ENCODE measurements at places on chromosomes 3 and 15. TPM values are rescaled to one million over a fixed set of nuclear protein-coding genes. Genes with fewer than 3 reads are reported as not detected.

DNA sequence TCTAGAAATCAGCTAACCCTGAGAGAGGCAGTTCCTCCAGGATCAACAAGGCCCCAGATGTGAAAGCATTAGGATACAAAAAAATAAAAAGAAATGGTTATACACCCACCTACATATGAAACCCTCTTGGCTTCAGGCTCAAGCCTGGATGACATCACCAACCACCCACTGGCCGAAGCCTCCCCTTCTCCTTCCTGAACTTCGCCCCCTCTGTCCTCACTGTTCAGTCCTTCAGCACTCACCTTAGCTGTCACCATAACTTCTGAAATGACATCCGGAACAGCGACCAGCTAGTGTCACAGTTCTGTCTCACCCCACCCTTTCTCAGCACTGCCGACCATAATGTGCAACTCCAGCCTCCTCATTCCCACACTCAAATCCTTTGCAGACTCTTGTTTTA, 98.7 kb downstream of the PLCH1 start:
- DNase-seq, result peak; percentile 59

- no peak for DNase-seq
These were observed 42.8 kb downstream of the MAP2K1 start for GRCh38 chr15:66429546-66429945.

- DNase-seq, result no peak
These were observed 31.4 kb downstream of the ARIH2 start for GRCh38 chr3:48950051-48950450.

DLG1 gene
- 128 TPM for total RNA-seq

- no peak for DNase-seq
These were observed 69.0 kb downstream of the RFX7 start for GRCh38 chr15:56174649-56175048.

GRCh38 chr3:120469440-120469839, 18.6 kb upstream of the FSTL1 start:
- DNase-seq, result peak; percentile 59

SENP2 gene
- 34.8 TPM for total RNA-seq

DNA sequence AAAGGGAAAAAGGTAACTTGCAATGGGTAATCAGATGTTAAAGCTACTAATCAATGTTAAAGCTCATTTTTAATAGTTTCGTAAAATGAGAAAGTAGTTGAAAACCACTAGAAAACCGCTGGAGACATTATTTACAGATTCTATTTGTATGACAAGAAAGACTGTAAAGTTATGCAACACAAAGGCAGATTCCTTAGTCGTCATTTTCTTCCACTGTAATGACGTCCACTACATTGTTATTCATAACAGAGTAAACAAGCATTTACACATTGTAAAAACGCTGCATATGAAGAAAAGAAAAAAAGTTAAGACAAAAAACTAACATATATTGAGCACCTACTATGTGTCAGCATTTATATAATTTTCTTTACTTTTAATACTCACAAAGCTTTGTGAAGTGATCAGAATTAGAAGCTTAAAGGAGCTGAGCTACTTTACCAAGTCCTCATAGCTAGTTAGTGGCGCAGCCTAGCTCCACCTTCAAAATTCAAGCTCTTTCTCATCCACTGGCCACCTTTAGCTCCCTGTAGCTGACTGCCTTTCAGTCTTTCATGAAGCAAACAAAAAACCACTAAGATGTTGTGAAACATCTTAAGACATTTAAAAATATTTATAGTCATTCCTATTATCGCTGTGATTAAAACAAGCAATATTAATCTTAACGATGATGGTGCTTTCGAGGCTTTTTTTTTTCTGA, 100.1 kb upstream of the CDIN1 start:
- DNase-seq, result no peak

DNA sequence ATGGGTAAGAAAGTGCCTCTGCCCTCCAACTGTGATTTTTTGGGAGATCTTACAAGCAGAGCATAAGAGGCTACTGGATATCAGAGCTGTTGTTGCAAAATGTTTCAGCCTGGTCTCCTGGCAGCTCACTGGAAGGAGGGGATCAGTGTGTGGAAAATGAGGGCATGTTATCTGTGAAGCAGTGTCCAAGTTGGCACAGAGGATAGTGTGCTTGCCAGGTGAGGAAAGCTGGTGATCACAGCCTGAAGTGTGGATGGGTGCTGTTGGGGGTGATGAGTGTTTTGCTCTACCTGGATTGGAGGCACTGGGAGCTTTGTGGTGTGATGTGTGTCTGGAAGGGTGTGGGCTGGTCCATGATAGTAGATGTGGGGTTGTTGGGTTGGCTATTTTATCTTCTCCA, 69.3 kb downstream of the MCTP2 start:
- DNase-seq, result no peak

PAK6 gene
- total RNA-seq, result 6.1 TPM

DNA sequence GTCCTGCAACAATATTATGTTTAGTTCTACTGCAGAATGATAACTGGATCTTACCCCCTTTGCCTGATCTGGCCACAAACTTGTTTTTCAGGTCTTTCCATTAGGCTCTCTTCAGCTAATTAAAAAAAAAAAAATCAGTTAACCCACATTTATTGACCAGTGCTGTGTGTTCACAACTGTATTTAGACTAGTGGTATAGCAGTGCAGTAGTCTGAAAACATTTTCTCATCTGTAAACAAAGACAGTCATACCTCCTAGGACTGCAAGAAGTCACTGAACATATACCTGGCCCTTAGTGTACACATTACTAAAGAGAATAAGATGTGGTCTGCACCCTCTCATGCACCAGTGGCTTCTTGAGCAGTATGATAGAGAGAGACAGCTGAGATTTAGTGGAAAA, 22.5 kb downstream of the LPP start:
- DNase-seq, result no peak

GRCh38 chr3:24475925-24476324, 18.7 kb downstream of the THRB start:
- DNase-seq, result no peak

GRCh38 chr3:78642226-78643035, 1125.4 kb downstream of the ROBO1 start:
- no peak for DNase-seq

- DNase-seq, result peak; percentile 91
These were observed 11.2 kb downstream of the C3orf52 start for GRCh38 chr3:112097378-112097777.

- DNase-seq, result no peak
These were observed 280.2 kb downstream of the SHQ1 start for GRCh38 chr3:72568083-72568482.

NR2E3 gene
- not detected for total RNA-seq

- DNase-seq, result no peak
These were observed 261.0 kb downstream of the SHQ1 start for GRCh38 chr3:72587282-72587681.

DNA sequence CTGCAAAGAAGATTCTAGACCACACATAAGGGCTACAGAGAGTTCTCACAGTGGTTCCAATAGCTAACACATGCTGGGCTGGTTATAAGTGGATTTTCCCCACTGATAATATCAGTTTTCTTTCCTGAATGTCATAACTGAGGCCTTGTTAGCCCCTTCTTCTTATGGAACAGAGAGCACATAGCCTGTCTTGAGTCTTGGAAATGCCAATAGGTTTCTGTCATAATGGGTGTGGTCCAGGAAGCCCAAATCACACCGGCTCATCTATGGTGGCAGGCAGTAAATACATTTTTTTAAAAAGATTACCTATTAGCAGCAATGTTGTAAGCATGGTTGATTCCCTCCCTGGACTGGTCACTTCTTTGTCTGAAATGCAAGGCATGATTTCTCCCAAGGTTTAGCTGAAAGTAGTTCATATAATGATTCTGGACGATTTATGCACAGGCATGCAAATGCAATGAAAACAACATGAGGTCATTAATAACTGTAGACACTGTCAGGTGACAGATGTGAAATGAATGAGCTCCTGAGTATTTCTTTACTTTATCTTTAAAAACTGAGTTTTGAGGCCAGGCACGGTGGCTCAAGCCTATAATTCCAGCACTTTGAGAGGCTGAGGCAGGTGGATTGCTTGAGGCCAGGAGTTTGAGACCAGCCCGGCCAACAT, 67.2 kb upstream of the ATP2C1 start:
- DNase-seq, result no peak

KBTBD12 gene
- total RNA-seq, result 0.07 TPM

GRCh38 chr3:127785711-127786265, 36.5 kb downstream of the MGLL start:
- DNase-seq, result no peak

DNA sequence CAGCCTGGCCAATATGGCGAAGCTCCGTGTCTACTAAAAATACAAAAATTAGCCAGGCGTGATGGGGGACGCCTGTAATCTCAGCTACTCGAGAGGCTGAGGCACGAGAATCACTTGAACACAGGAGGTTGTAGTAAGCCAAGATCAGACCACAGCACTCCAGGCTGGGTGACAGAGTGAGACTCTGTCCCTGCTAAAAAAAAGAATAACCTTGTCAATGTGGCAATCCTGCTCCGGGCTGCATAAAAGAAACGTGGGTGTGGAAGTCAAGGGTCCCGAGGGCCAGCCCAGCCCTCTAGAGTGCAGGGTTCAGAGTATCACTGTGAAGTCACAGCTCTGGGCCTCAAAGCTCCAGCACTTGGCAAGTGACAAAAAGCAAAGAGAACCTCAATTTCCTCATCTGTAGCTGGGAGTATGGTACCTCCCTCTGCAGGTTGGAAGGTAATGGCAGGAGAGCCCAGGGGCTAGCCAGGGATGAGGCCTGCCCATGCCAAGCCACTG, 73.5 kb upstream of the IQSEC1 start:
- DNase-seq, result no peak

DNA sequence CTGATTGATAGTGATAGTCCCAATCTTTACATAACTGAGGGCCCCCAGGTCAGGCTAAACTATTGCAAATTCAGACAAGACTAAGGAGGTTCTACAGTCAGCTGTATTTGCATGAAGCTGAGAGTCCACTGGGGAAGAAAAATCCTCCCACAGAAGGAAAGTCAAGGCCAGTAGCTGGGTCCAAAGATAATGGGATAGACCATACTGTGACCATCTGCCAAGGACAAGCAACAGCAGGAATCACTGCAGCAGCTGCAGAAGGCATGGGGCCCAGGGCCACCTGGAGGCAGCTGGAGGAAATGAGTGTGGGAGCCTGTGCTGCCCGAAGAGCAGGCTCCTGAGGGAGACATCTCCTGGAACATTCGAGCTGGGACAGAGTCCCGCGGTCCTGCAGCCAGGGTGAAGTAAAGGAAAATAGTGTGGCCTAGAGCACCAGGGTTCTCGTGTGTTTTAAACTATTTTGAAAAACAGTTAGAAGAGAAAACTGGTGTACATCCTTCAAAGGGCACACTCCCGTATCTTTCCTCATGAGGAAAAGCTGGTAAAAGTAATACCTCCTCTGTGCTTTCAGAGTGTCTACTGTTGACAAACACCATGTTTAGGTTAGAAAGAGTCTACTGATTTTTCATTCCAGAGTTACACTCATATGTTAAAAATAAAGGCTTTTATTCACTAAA, 13.2 kb upstream of the TMEM212 start:
- peak; percentile 85 for DNase-seq

SLCO3A1 gene
- total RNA-seq, result 1.5 TPM

MYZAP gene
- total RNA-seq, result 20.3 TPM

THRB gene
- 60.0 TPM for total RNA-seq

MUC20 gene
- total RNA-seq, result 3.5 TPM

Data from hepatocyte (in vitro differentiated cells).